Astrocyte of the cerebellum (primary cell): ENCODE measurements at places on chromosomes 12 and 14.

GRCh38 chr14:65403231-65403630 is 9.3 kb upstream of the FUT8 start:
- DNase-seq: no peak

DNA sequence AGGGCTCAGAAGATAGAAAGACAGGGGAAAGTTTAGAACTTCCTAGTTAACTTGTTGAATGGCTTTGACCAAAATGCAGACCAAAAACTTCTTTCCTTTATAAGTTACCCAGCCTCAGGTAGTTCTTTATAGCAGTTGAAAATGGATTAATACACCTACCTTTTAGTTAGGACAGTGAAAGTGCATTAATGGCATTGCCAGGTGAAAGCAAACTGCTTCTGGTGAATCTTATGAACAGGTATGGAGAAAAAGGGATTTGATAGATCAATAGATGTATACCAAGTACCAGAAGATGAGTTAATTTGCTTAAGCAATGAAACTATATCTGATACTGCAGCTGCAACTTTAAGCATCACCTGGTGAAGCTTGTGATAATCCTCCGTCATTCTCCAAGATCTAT is 14.2 kb upstream of the STYK1 start:
- DNase-seq: no peak

- no peak for DNase-seq
Measured at GRCh38 chr14:77011245-77011644, 17.3 kb downstream of the IRF2BPL start.

- no peak for DNase-seq
Measured at GRCh38 chr14:75426332-75427125, 1.3 kb upstream of the JDP2 start.

DNA sequence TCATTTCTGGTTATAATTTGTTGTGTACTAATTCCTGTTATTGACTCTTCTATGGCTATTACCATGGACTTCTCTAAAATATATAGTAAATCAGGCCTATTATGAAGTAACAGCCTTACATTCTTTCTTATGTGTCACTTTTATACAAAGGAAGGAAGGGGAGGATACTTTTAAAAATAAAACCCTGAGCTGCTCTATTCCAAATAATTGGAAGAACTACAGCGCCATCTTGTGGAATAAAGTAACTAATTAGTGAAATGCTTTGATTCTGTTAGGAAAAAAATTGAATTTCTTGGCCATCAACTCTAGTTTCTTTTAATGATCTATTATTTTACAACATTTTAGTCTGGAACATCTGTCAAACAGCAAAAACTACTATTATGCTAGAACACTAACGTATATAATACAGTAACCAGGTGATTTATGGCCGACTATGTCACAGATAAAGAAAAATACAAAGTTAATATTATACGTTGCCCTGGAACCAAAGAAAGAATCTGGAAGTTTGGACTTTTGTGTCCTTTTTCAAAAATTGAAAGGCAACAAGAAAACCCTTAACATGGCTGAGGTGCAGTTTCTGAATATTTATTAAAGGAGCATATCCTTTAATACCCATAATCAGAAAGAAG is 55.0 kb upstream of the NELL2 start:
- DNase-seq: peak; percentile 45
